ENCODE measurements at places on chromosomes 4 and X.
A peak's percentile ranks its signal among the peaks of the same experiment; 100 is the strongest.

- DNase-seq, result no peak
These were observed 63.8 kb downstream of the ARFIP1 start for GRCh38 chr4:152843481-152844090.

DNA sequence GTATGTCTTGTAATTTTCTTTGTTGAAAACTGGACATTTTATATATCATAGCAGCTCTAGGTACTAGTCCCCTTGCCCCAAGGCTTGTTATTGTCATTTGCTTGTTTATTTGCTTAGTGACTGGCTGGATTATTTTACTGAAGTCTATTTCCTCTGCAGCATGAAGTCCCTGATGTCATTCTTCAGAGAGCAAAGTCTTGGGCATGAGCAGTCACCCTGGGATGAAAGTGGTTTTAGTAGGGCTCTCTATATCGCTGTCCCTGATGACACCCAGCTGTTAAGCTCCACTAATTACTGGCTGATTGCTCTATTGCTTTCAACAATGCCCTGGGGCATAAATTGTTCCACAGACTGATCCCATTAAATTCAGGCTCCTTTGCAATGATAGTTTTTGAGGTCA, 113.5 kb upstream of the USP9X start:
- DNase-seq, result no peak

- DNase-seq, result no peak
These were observed 167.5 kb downstream of the CDS1 start for GRCh38 chr4:84750260-84750959.

GRCh38 chr4:138573246-138573645, 331.1 kb upstream of the SLC7A11 start:
- no peak for DNase-seq

DNA sequence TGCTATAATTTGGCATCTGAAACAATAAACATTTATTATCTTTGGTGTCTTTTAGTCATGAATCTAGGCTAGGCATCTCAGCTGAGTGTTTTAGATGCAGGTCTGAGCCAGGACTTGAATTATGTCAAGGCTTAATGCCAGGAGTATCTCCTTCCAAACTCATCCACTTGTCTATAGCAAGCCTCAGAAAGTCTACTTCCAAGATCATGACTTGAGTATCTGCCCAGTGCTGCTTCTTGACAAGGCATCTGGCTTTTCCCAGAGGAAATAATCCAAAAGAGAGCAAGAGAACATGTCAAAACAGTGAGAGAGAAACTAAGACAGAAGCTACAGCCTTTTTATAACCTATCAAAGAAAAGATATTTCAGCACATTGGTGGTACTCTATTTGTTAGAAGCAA, 1052.1 kb upstream of the PCDH10 start:
- DNase-seq, result no peak

- DNase-seq, result peak; percentile 31
These were observed 175.5 kb downstream of the DHRSX start for GRCh38 chrX:2325076-2325784.

- DNase-seq, result no peak
These were observed 118.2 kb upstream of the KLF8 start for GRCh38 chrX:56113785-56114436.

- no peak for DNase-seq
These were observed 62.3 kb upstream of the DKK2 start for GRCh38 chr4:107098401-107098800.

DNA sequence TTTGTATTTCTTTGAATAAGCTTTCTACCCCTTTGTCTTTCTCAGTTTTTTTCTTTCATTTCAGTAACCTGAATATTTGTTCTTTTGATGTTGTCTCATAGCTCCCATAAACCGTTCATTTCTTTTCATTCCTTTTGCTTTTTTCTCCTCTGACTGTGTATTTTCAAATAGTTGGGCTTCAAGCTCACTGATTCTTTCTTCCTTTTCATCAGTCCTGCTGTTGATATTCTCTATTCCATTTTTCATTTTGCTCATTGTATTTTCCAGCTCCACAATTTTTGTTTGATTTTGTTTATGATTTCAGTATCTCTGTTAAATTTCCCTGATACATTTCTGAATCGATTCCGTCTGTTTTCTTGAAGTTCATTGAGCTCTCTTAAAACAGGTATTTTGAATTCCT, 129.6 kb upstream of the NUDT6 start:
- DNase-seq, result no peak

DNA sequence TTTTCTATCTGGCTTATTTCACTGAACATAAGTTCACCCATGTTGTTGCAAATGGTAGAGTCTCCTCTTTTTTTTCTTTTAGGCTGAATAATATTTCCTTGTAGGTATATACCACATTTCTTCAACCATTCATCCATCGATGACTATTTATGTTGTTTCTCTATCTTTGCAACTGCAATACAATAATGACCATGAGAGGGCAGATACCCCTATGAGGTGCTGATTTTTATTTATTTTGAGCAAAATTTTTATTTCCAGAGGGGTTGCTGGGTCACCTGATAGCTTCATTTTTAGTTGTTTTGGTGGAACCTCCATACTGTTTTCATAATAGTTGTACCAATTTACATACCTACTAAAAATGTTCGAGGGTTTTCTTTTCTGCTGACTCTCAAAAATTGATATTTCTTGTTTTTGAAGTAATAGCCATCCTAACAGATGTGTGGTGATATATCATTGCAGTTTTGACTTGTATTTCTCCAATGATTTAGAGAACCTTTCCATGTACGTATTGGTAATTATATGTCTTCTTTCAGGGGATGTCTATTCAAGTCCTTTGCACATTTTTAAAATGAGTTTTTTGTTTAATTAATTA, 1697.0 kb downstream of the PCDH7 start:
- DNase-seq, result no peak

DNA sequence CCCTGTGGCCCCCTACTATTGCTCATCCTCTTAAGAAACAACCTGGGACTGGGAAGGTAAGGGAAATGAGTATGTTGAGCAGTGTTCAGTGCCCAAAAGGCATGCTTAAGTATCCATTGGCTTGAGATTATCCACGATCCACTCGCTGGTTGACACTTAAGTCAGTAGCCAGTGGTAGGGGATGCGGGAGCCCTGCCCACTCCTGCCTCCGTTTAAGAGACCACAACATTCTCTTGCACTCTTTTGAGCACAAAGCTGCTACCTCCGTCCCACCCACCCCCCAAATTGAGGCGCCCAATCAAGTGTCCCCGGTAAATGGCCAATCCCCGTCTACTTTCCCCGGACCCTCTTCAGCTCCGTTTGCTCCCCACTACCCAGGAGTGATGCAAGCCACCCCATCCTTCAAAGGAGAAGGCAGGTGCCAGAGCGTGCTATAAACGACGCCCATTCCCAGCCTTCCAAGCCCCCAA, 25.0 kb downstream of the UTP14A start:
- no peak for DNase-seq

DNA sequence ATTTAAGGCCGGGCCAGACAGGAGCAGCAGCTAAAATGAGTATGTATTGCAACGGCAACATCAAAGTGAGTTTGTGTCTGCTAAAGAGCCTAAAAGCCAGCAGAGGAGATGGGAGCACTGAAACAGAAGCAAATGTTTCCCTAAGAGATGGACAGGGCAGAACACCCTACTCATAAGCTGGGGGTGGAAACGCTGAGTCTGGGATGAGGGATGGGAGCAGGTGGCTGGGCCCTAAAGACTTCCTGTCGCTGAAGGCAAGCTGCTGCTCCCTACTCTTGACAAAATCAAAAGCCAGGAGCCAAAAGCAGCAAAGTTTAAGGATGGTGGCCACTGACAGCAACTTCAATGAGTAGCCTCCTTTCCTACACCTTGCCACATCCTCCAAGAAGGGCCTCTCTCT, 40.6 kb upstream of the NAP1L5 start:
- DNase-seq, result no peak

GRCh38 chr4:73706811-73707210, 33.6 kb upstream of the CXCL8 start:
- no peak for DNase-seq

GRCh38 chr4:5746829-5747737, 36.1 kb downstream of the EVC start:
- DNase-seq, result no peak

- no peak for DNase-seq
These were observed 1.1 kb downstream of the EMD start for GRCh38 chrX:154380153-154380552.

GRCh38 chrX:152904151-152905080, 6.5 kb downstream of the ZNF185 start:
- peak; percentile 31 for DNase-seq

GRCh38 chr4:89995006-89995405, 100.4 kb downstream of the MMRN1 start:
- DNase-seq, result no peak

- no peak for DNase-seq
These were observed 14.1 kb downstream of the COX18 start for GRCh38 chr4:73055241-73055897.

DNA sequence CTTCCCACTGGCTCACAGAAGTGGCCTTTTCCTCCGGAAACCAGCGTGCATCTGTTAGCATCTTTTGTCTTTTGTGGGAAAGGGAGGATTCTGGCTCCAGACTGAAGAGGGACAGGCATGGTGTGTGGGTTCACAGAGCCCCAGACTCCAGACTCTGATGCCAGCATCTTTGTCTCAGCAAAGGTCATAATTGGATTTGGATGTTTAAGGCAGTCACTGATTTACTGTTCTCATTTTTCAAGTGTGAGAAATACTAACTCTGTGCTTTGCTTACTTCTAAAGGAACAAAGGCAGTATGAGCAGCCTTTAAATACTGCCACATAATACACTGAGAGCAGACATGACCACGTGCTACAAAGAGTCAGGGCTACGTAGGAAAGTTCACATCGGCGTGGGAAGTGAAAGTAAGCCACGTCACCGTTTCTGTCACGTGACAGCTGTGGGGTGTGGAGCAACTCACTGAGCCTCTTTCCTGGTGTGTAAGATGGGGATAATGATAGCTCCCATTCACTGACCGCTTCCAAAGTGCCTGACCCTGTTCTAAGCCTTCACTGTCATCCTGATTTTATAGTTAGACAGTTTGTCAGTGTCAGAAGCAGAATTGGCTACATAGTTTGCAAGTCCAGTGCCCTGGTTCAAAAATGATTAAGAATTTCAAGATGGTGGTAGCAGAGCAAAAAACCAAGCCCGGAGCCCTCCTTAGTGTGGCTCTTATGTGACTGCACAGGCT, 24.8 kb upstream of the TMSB4X start:
- DNase-seq, result peak; percentile 89

DNA sequence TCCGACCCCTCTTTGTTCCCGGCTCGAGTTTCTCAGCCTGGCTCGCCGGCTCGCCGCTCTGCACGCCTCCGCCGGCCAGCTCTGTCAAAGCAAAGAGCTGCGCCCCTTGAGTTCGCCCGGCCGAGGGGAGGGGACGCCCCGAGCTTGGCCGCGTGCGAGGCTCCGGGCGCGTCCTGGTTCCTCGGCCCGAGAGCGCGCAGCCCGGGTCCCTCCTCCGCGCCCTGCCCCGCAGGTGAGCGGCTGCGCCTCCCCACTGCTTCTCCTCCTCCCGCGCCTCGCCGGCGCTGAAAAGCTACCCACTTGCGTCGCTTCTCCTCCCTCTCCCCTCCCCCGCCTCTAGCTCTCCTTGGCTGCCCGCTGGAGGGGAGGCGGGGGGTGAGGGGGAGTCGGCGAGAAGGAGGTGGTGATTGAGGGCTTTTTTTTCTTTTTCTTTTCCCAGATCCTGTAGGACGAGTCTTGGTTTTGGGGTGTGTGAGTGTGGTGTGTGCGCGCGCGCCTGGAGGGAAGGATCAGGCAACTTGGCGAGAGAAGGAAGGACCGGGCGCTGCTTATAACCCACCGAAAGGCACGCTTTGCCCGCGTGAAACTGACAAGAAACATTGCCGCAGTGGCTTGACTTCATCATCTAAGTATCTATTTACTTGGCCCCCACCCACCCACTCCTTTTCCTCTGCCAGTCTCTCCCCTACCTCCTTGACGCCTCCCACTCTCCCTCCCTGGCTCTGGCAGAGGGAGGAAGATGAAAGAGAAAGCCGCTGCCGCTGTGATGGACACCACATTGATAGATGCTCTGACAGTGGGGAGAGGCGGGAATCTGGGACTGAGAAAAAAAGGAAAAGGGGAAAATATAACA, at the start of gene LEF1:
LEF1 (minus strand) TSS at position 262 of the 853 bp plus-strand sequence. CDS start 1,165 bp downstream, outside the sequence.
- DNase-seq, result peak; percentile 70

GRCh38 chrX:134679221-134679620, 20.9 kb upstream of the PLAC1 start:
- DNase-seq, result no peak

DNA sequence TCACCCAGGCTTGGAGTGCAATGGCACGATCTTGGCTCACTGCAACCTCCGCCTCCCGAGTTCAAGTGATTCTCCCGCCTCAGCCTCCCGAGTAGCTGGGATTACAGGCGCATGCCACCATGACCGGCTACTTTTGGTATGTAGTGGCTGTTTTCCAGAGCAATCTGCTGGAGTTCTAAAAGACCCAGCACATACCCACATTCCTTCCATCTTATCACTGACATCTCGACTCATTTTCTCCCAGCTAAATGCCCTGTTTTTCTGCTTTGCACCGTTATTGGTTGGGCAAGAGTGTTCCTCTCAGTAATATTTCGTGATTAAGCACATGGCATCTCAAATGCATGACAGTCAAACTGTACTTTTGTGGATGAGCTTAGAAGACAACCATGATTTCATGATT, 53.7 kb downstream of the PRKX start:
- no peak for DNase-seq

DNA sequence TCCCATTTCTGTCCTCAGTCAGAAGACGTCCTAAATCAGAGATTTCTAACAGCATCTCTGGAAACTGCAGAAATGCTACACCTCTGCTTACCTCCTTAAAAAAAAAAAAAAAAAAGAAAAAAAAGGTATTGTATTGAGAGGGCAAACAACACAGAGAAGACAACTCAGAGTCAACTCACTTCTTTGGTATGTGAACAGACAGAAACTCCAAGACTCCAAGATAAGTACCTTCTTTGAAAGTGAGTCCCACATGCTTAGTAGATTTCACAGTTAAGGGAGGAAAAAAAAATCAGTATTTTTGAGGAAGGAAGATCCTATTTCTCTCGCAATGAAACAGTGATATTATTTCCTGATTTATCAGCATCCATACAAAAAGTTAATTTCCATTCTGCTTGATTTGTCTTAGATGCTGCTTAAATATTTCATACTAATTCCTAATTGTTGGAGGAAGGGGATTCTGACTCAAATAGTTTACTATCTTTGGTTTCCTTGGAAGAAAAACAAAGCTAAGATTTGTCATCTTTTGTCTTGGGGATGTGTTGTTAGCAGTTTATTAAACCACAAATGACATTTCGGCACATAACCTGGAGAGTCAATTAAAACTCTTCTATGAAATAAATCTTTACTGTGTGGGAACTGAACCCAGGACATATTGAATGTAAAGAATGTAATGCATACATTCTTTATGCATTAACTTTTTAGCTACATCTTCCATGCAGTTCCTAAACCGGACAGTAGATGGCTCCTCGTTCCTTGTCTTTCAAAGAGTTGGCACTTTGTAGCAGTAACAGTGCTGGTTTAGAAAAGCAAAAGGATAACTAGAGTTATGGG, 4.7 kb downstream of the RASGEF1B start:
- peak; percentile 68 for DNase-seq
